Omental fat pad (tissue), 4 donors: ENCODE measurements at places on chromosomes 7 and 10.

- no peak for DNase-seq
Measured at GRCh38 chr10:114458955-114459354, 54.7 kb upstream of the AFAP1L2 start.

GRCh38 chr10:85527616-85528317 lies 838.8 kb downstream of the GRID1 start:
- no peak for DNase-seq

GRCh38 chr10:131786756-131787605 lies 113.8 kb upstream of the PPP2R2D start:
- no peak for DNase-seq

- no peak for DNase-seq
Measured at GRCh38 chr10:128626397-128627000, 500.3 kb upstream of the MKI67 start.

GRCh38 chr7:134752006-134752760 lies 27.3 kb upstream of the CALD1 start:
- DNase-seq: no peak

GRCh38 chr10:71608819-71609768 lies 110.5 kb downstream of the C10orf105 start:
- peak; percentile 87 for DNase-seq

GRCh38 chr10:96321822-96322221 lies 17.6 kb downstream of the DNTT start:
- no peak for DNase-seq

GRCh38 chr10:93580828-93581227 lies 14.4 kb downstream of the FFAR4 start:
- DNase-seq: no peak

DNA sequence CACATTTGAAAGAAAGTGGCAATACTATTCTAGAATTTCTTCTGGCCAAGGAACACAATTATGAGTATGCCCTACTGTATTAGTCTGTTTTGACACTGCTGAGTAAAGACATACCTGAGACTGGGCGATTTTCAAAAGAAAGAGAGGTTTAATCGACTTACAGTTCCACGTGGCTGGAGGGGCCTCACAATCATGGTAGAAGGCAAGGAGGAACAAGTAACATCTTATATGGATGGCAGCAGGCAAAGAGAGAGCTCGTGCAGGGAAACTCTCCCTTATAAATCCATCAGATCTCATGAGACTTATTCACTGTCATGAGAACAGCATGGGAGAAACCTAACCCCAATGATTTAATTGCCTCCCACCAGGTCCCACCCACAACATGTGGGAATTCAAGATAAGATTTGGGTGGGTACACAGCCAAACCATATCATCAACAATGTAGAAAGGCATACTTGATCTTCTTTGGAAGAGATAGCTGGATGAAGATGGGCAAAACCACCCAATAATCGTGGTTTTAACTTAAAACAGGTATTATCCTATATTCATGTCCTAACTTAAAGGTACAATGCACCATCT lies 113.9 kb downstream of the ETV1 start:
- DNase-seq: no peak

DNA sequence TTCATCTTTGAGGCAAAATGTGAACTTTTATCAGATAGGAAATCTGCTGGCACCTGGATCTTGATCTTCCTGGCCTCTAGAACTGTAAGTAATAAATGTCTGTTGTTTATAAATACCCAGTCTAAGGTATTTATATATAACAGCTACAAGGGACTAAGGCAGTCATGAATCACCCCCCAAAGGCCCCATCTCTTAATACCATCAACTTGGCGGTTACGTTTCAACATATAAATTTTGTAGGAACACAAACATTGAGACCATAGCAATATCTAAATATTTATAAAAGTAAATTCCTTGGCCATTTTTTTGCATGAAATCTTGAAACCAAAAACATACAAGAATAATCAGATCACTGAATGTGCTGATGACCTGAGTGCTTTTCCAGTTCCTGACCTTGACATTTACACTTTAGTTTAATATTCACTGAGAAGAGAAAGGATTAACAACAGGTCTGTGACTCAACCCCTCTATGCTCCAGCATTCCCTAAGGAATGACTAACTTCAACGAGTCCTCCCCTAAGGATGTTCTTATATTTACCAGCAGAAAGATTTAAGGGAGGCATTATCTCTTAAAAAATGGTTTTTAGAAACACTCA lies 1438.5 kb upstream of the CELF2 start:
- no peak for DNase-seq

DNA sequence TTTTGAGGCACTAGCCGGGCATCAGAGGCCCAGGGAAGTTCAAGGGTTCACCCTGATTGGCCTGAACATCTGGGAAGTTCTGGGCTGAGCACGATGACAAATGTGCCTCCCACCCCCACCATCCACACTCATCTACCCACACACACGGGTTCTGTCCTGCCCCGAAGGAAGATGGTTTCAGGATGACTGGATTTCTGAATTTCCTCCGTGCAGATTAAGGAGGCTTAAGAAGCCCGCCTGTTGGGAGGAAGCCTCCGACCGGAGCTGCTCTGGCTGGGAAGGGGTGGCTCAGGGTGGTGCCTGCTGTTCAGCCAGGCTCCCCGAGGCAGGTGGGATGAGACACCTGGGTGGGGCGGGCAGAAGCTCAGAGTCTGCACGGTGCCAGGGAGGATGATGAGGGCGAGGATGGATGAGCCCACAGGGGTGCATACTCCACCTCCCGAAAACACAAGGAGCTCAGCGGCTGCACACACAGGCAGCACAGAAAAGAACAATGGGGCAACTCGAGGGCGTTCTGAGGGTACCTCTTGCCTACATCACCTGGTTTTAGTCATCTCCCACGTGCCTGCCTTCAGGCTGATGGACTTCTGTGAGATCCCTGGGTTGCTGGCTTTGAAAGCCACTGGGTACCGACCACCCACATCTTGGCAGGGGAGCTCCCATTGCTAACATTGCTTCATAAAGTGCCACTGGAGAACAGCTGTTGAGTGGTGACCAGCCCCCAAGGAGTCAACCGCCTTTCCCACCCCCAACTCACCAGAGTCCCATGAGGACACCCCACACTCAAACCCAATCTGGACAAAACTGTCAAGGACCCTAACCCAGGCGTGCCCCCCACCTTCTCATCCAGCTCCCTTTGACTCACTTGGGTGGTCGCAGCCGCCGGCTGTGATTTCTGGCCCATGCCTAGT lies 41.2 kb downstream of the CALML3 start:
- DNase-seq: no peak

DNA sequence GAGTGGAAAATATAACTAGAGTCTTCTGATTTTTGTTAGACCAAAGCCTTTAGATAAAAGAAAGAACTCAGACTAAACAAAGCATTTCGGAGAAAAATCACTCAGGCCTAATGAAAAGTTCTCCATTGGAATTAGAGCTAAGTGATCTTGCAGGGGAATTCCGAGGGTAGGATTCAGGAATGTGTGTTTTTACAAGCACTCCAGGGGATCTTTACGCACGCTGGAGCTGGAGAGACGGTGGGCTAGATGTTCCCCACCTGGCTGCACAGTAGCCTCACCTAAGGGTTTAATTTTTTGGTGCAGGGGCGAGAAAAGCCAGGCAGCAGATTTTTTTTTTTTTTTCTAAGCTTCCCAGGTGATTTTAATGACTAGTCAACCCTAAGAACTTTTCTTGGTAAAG lies 7.9 kb upstream of the PAPSS2 start:
- no peak for DNase-seq

- no peak for DNase-seq
Measured at GRCh38 chr7:35694161-35694783, 663 bp downstream of the HERPUD2 start.

DNA sequence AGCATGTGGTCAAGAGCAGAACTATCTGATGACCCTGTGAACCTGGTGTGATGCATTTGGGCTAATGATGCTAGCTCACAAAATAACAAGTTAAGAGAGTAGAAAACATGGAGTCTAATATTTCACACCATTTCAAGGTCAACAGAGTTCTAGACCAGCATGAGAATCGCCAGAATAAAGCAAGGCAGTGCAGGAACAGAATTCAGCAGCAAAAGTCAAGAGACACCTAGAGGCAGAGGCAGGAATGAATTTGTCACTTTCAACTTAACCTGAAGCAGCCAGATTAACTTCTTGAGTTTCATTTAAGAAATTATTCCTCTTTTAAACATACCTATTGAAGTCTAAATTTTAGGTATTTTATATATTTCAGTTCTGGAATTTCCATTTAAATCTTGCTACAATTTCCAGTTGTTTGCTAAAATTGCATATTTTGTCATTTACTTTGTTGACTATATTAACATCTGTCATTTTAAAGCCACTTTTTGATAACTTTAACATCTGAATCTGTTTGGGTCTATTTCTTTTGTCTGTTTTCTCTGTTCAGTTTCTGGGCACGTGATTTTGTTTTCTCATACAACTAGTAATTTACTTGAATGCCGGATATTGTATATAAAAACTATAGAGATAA lies 44.2 kb upstream of the PRSS58 start:
- DNase-seq: no peak

GRCh38 chr10:49001870-49002672 lies 62.4 kb upstream of the LRRC18 start:
- DNase-seq: no peak

GRCh38 chr10:15035385-15036301 lies 8.1 kb upstream of the OLAH start:
- DNase-seq: no peak

- DNase-seq: peak; percentile 62
Measured at GRCh38 chr7:128398016-128398840, 11.6 kb downstream of the IMPDH1 start.
